ENCODE measurements at places on chromosomes 6 and 20.

GRCh38 chr6:167699141-167699931 is 127.4 kb upstream of the AFDN start:
- no peak for DNase-seq

GRCh38 chr6:53540129-53540692 is 4.7 kb downstream of the GCLC start:
- DNase-seq = no peak

DNA sequence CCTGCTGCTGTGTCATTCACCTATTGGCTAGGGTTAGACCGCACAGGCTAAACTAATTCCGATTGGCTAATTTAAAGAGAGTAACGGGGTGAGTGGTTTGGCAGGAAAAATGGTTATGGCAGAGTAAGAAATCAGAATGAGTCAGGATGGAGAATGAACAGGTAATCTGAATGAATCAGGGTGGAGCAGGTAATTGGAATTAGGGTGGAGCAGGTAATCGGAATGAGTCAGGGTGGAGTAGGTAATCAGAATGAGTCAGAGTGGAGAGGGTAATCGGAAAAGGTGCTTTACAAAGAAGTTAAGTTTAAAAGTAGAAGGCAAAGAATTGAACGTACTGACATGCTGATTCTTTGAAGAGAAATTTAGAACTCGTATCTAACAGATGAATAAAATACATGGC is 11.7 kb downstream of the SLC35A1 start:
- no peak for DNase-seq

DNA sequence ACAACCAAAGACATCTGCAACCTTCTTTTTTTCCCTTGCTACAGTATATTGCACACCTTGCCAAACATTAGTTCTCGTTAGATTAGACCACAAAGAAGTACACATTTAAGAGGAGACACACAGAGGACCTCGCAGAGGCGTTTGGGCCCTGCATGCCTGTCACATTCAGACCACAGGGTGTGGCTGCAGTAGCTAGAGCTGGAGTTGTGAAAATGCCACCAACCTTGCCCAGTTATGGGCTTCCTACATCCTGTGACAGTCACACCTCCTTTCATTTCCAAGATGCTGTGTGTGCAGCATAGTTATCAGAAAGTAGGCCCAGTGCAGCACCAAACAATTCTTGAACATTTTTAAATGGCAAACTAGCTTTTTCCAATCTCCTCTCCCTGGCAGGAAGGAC is 2.4 kb downstream of the SYNE1 start:
- DNase-seq = no peak

GRCh38 chr20:32455901-32456701 is 98.0 kb downstream of the ASXL1 start:
- no peak for DNase-seq
